ENCODE measurements at places on chromosomes 3 and 15. TPM values are rescaled to one million over a fixed set of nuclear protein-coding genes. Genes with fewer than 3 reads are reported as not detected.

Gene LINGO1
- total RNA-seq = 18.2 TPM

Gene QRICH1
- 79.9 TPM for total RNA-seq

Gene GPR171
- total RNA-seq = not detected

Gene POU1F1
- total RNA-seq = not detected

Gene TM6SF1
- total RNA-seq = 0.69 TPM

Gene VIPR1
- total RNA-seq = 0.41 TPM

Gene CFAP92
- 0.18 TPM for total RNA-seq

- H3K27me3 ChIP-seq = no peaks in the 10 kb centered on the region
- no peak overlapping the region for H3K27ac ChIP-seq
- peaks cover 4% of the 10 kb centered on the region for H3K4me1 ChIP-seq
- no peaks in the 10 kb centered on the region for H3K36me3 ChIP-seq
- H3K4me3 ChIP-seq = no peak overlapping the region
Observed at GRCh38 chr15:72315706-72316370, 4.1 kb downstream of the CELF6 start.

DNA sequence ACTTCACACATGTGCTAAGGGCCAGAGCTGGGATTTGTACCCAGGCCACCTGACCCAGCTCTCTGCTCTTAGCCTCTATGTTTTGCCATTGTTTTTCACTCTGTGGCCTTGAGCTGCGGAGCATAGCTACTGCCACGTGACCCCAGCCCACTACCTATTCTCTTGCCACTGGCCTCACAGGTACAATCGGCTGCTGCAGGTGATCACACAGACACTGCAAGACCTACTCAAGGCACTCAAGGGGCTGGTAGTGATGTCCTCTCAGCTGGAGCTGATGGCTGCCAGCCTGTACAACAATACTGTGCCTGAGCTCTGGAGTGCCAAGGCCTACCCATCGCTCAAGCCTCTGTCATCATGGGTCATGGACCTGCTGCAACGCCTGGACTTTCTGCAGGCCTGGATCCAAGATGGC is 46.2 kb downstream of the SEMA3G start:
- H3K27me3 ChIP-seq = no peaks in the 10 kb centered on the region
- no peak overlapping the region for H3K4me3 ChIP-seq
- no peaks in the 10 kb centered on the region for H3K4me1 ChIP-seq

GRCh38 chr3:161854232-161854771 is 357.7 kb downstream of the OTOL1 start:
- no peak for DNase-seq
- H3K36me3 ChIP-seq = no peaks in the 10 kb centered on the region
- H3K4me1 ChIP-seq = no peaks in the 10 kb centered on the region
- H3K27me3 ChIP-seq = no peaks in the 10 kb centered on the region
- H3K27ac ChIP-seq = no peak overlapping the region

DNA sequence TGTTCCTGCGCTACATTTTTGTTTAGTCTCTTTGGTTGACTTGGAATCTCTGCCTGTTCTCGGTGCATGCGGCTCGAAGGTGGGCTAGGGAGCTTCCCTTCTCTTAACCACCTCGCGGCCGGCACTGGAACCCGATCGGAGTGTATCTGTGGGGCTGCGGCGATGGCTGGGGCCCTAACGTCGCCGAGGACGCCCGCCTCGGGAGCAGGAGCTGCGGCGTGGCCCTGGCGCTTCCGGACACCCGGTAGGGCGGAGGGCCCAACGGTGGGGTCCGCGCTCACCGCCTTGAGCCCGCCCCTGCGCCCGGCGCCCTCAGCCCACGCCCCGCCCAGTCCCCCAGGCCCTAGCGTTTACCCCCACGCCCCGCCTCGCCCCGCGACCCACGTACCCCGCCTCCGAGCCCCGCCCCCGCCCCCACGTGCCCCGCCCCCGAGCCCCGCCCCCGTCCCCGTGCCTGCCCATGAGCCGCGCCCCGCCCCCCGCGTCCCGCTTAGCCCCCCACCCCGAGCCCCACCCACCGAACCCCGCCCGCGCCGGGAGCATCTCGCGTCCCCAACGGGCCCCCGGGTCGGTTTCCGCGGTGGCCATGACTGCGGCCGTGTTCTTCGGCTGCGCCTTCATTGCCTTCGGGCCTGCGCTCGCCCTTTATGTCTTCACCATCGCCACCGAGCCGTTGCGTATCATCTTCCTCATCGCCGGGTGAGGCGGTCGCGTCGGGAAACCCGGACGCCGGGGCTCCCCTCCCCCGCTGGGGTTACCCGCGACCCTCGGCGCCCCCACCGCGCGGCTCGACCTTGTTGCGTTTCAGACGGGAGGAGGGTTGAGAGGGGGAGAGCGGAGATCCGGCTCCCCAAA is at the start of gene APH1B:
Gene APH1B, plus strand, starts transcription at position 568 of the 855 bp plus-strand sequence. Its CDS starts 19 bp downstream, at position 587.
- peaks cover 9% of the 10 kb centered on the region for H3K4me1 ChIP-seq
- H3K36me3 ChIP-seq = no peaks in the 10 kb centered on the region
- H3K4me3 ChIP-seq = peak within 1 kb of the TSS; percentile 75
- H3K27ac ChIP-seq = peak within 1 kb of the TSS; percentile 80

GRCh38 chr3:30712991-30713390 is 106.6 kb downstream of the TGFBR2 start:
- no peaks in the 10 kb centered on the region for H3K27me3 ChIP-seq
- no peak overlapping the region for H3K27ac ChIP-seq
- H3K4me3 ChIP-seq = no peak overlapping the region

DNA sequence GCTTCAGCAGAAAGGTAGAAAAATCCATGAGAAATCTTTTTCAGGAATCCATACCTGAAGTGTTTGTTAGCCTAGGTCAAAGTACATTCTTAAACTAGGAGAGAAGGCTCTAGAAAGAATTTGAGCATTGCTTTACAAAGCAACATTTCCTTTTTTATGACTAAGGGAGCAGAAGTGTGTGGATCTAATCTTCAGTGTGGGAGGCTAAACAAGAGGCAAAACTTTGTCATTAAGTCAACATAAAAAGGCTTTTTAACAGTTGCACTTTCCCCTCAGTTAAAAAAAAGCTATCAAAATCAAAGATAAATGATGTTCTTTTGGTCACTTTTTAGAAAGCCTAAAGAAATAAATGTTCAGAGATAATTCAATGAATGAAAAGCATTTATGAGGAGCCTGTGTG is 154.8 kb downstream of the TMEM108 start:
- no peaks in the 10 kb centered on the region for H3K36me3 ChIP-seq
- no peak for DNase-seq
- H3K27me3 ChIP-seq = peaks cover 8% of the 10 kb centered on the region
- no peak overlapping the region for H3K27ac ChIP-seq

GRCh38 chr3:140429791-140430190 is 248.1 kb upstream of the TRIM42 start:
- H3K4me1 ChIP-seq = no peaks in the 10 kb centered on the region
- H3K27me3 ChIP-seq = peaks cover 4% of the 10 kb centered on the region
- no peak overlapping the region for H3K4me3 ChIP-seq
- DNase-seq = no peak
- no peaks in the 10 kb centered on the region for H3K36me3 ChIP-seq

DNA sequence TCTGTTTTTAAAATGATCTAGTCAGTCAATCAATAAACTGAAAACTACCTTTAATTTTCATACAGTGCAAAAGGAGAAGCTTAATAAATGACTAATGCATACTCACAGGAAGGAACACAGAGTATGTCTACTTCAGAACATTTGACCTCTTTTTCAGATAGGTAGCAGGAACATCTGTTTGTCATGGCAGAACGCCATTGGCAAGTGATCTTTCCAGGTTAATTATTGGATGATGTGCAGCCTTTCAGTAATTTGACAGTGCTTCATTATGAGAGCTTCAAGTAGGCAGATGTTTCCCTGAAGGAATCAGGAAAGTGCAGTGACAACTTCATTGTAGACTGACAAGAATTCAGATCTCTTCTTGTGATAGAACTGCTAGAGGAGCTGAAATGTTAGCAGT is 325.0 kb downstream of the OTOL1 start:
- no peak overlapping the region for H3K4me3 ChIP-seq
- H3K27me3 ChIP-seq = no peaks in the 10 kb centered on the region
- no peak overlapping the region for H3K27ac ChIP-seq
- no peaks in the 10 kb centered on the region for H3K4me1 ChIP-seq
- DNase-seq = no peak
- H3K36me3 ChIP-seq = no peaks in the 10 kb centered on the region

GRCh38 chr3:160232014-160232413 is 6.8 kb downstream of the C3orf80 start:
- H3K4me3 ChIP-seq = no peak overlapping the region
- H3K4me1 ChIP-seq = no peaks in the 10 kb centered on the region
- no peaks in the 10 kb centered on the region for H3K36me3 ChIP-seq

DNA sequence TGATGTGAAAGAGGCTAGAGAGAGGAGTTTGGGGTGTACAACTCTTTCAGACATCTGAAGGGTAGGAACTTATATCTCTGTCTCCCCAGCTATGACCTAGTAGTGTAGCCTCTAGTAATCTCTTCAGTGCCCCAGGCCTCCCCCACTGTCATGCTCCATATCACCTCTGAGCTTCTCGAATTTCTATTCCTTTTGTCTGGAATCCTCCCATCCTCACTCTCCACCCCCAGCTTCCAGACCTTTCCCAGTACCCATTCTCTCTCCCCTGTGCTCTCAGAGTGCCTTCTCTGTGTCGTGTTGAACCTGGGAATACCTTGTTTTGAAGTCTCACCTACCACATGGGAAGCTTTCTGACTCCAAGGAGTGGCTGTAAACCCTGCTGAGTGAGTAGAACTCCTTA is 3.6 kb upstream of the RBPMS2 start:
- no peak overlapping the region for H3K27ac ChIP-seq
- H3K4me3 ChIP-seq = no peak overlapping the region
- H3K4me1 ChIP-seq = peaks cover 8% of the 10 kb centered on the region
- H3K27me3 ChIP-seq = no peaks in the 10 kb centered on the region
- DNase-seq = no peak
- H3K36me3 ChIP-seq = no peaks in the 10 kb centered on the region

- no peaks in the 10 kb centered on the region for H3K27me3 ChIP-seq
- no peak overlapping the region for H3K4me3 ChIP-seq
- H3K36me3 ChIP-seq = no peaks in the 10 kb centered on the region
- DNase-seq = no peak
- no peaks in the 10 kb centered on the region for H3K4me1 ChIP-seq
Observed at GRCh38 chr3:61776390-61776789, 215.0 kb downstream of the PTPRG start.

GRCh38 chr15:63146684-63147083 is 10.6 kb downstream of the RPS27L start:
- H3K36me3 ChIP-seq = no peaks in the 10 kb centered on the region
- DNase-seq = no peak
- H3K4me1 ChIP-seq = no peaks in the 10 kb centered on the region

DNA sequence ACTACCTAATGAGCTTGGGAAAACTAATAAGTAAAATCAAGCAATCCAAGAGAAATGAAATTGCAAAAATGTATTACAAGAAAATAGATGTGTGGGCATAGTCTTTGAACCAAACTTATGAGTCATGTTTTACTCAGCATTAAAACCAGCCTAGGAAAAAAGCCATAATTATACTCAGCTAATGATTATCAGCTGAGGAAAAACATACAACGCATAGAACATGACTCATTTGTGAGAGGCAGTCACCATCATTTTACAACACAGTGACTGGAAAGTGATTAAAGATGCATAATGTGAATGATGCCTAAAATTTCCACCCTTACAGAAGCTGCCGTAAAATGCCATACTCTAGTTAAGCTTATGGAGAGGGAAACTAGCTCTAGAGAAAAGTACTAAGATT is 238.0 kb upstream of the EOMES start:
- H3K27ac ChIP-seq = no peak overlapping the region
- no peaks in the 10 kb centered on the region for H3K27me3 ChIP-seq
- H3K36me3 ChIP-seq = no peaks in the 10 kb centered on the region

GRCh38 chr3:62602129-62602770 is 228.9 kb upstream of the FEZF2 start:
- H3K4me3 ChIP-seq = no peak overlapping the region
- no peak overlapping the region for H3K27ac ChIP-seq
- H3K36me3 ChIP-seq = no peaks in the 10 kb centered on the region
- H3K27me3 ChIP-seq = no peaks in the 10 kb centered on the region
- no peak for DNase-seq

DNA sequence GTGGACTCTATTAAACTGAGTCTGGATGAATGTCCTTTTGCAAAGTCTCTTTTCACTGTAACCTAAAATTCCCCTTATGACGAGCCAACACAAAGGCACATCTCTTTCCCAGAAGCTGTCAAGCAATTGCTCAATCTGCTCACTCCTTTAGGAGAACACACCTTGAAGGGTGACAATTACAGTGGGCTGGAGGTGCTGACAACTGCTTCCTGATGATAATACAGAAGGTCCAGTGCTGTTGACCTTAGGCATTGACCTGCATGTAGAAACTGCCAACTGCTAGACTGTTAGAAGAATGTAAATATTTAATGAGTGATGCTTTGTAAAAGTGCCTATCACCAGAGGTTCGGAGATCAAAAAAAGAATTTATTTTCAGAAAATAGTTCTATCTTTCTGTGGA is 757.7 kb downstream of the GRM7 start:
- no peaks in the 10 kb centered on the region for H3K36me3 ChIP-seq
- H3K4me3 ChIP-seq = no peak overlapping the region
- H3K4me1 ChIP-seq = no peaks in the 10 kb centered on the region
- no peak overlapping the region for H3K27ac ChIP-seq
- no peak for DNase-seq

GRCh38 chr3:172151651-172152649 is 112.6 kb downstream of the FNDC3B start:
- no peak for DNase-seq
- H3K36me3 ChIP-seq = 0 out of 2 replicates have a peak, but pooled peaks cover 2% of the 10 kb centered on the region
- H3K4me1 ChIP-seq = peaks cover 93% of the 10 kb centered on the region
- H3K27ac ChIP-seq = peak overlapping the region; percentile 92
- H3K27me3 ChIP-seq = no peaks in the 10 kb centered on the region
- H3K4me3 ChIP-seq = no peak overlapping the region

DNA sequence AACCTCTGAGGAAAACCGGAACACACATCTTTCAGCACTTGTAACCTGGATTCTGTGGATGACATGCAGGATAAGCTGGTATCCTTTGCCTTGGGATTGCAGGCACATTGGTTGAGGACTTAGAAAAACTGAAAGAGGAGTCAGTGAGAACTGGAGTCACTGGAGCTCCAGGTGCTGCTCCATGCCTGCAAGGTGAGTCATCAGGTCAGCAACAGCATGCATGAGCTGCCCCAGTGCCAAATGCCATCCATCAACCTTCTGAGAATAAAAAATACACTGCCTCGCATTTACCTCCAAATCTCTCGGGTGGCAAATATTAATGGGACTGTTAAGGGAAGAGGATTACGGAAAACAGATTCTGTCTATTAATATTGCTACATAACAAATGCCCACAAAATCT is 729.1 kb downstream of the NTRK3 start:
- H3K4me1 ChIP-seq = no peaks in the 10 kb centered on the region
- DNase-seq = no peak
- no peaks in the 10 kb centered on the region for H3K36me3 ChIP-seq
- no peak overlapping the region for H3K4me3 ChIP-seq
- H3K27me3 ChIP-seq = no peaks in the 10 kb centered on the region
- no peak overlapping the region for H3K27ac ChIP-seq
